Hepatic stellate cell (primary cell): ENCODE measurements at places on chromosomes 16 and 17.

DNA sequence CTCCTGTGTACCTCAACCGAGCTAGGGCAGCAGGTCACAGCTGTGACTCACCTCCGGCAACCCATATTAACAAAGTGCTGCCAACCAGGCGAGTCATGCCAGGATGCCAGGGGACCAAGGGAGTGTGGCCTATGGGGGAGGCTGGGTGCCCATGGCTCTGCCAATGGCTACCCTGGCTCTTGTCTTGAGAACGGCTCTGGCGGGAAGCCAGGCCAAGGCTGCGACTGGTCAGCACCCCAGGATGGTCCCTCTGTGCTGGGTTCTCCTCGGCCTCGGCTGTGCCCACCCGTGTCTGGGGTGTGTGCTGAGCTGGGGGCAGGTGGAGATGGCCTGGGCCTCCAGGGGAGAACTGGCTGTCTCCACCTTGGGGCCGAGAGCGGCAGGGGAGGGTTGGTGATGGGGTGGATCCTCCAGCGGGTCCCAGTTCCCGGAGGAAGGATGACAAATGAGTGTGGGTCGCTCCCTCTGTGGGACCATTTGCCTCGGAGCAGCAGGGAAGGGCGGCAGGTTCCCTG is 75.8 kb downstream of the MRC2 start:
- no peak for DNase-seq

GRCh38 chr17:17824119-17824782 is 12.5 kb downstream of the SREBF1 start:
- DNase-seq: no peak

GRCh38 chr17:55969562-55970324 is 183.5 kb upstream of the ANKFN1 start:
- DNase-seq: no peak

GRCh38 chr17:50763716-50764475 is 3.4 kb downstream of the ANKRD40CL start:
- DNase-seq: no peak

DNA sequence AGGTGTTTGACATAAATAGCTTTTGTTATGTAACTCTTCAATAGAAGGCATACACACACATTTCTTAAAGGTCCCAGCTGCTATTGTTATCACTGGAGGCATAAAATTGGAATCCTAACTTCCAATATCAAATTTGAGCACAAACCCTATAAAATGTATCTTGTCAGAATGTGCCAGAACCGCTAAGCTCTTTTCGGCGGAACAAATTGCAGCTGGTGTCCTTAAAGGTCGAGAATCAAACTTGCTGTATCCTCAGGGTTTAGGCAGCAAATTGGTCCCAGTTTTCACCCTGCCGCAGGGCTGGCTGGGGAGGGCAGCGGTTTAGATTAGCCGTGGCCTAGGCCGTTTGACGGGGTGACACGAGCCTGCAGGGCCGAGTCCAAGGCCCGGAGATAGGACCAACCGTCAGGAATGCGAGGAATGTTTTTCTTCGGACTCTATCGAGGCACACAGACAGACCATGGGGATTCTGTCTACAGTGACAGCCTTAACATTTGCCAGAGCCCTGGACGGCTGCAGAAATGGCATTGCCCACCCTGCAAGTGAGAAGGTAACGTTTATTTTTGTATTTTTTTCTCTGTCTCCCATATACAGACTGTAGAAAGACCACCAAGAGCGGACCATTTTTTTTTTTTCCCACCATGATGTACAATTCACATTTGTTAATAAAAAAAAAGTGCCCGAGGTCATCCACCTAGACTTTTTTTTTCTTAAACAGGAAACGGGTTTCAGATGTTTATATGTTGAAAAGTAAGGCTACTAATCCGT is 297.1 kb downstream of the IRF8 start:
- DNase-seq: no peak

DNA sequence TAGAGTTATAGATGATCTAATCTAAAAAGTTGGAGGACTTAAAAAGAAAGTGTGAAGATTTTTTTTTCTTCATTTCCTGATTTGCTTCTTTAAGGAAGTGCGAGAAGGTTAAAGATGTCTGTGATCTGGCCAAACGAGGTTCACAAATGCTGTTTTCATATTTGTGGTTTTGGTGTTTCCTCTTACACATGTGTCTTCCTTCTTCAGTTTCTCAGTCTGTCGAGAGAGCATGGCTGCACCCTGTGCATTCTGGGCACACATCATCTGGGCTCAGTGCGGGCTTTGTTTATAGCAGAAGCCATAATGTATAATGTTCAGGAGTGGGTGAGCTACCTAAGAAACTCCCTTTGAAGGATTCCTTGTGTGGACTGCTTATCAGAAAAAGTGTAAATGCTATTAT is 260.4 kb upstream of the TBX2 start:
- peak; percentile 50 for DNase-seq
